ENCODE measurements at places on chromosomes 6 and 20.

- DNase-seq = no peak
These were observed 206.0 kb downstream of the ERMARD start for GRCh38 chr6:169957351-169957963.

- DNase-seq = no peak
These were observed 5.1 kb downstream of the HLA-E start for GRCh38 chr6:30494291-30494861.

DNA sequence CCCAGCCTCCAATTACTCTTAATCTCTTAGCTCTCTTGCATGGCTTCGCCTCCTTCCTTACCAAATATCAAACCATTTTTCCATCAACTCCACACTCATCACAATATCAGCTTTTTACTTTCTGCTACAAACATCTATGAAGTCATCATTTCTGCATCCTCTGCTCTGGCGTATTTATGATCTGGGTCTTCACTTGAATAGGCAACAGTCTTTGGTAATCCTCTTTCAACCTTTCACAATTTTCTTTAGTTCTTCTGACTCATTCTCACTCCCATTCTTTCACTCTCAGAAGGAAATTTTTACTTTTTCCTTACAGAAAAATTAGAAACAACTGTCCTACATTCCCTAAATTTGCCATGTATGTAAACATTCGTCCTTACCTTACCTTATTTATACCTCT is 522.4 kb downstream of the HDGFL1 start:
- no peak for DNase-seq

DNA sequence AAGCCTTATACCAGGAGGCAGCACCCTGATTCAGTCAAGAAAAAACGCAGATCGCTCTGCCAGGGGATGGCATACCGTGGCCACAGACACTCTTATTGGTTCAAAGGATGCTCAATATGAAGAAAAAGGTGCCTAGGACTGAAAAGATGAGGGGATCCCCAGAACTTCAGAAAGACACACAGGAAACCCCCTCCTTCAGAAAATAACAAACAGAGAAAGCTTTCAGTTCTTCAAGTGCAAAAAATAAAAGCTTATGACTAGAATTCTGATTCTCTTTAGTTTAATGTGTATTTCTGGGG is 17.7 kb upstream of the MYB start:
- DNase-seq = no peak

DNA sequence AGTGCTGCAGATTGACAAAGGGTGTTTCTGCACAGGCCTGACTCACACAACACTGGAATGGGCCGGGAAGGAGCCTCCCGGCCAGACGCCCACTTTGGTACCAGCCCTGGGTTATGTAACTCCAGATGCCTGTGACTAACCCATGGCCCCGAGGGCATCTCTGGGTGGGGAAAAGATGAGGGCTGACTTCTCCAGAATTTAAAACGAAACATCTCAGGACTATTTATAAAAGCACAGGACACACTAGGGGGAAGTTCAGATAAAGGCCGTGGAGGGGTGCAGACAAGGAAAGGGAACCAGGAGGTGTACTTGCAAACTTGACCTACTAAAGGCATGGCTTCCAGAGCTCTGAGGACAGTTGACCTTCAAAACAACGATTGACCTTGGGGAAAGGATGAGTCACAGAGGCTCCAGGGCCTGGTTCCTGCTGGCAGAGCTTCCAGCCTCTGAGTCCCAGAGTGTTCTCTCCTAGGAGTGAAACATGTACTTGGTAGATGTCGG is 196.9 kb downstream of the NFATC2 start:
- no peak for DNase-seq

- no peak for DNase-seq
These were observed 188.3 kb downstream of the BMP7 start for GRCh38 chr20:57078116-57078515.

- no peak for DNase-seq
These were observed 84.6 kb downstream of the MAFB start for GRCh38 chr20:40604416-40604815.

GRCh38 chr6:11974089-11974488 is 38.0 kb upstream of the HIVEP1 start:
- no peak for DNase-seq

- no peak for DNase-seq
These were observed 252.0 kb upstream of the RIN2 start for GRCh38 chr20:19506021-19506420.

DNA sequence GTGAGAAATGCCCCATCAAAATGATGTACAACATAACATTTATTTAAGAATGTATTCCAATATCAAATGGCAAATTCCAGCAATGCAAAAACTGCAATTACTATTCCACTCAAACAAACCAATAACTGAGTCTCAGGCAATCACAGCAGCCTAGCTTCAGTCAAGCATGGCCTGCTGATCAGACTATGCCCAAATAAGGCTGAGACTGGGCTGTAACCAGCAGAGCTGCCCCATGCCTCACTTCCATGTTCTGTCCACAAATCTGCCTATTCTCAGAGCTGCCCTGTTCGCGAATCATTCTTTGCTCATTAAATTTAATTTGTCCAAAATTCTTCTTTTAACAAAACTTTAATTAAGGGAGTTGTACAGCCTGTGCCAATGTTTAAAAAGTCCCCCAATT is 155.4 kb downstream of the FNDC1 start:
- DNase-seq = no peak

DNA sequence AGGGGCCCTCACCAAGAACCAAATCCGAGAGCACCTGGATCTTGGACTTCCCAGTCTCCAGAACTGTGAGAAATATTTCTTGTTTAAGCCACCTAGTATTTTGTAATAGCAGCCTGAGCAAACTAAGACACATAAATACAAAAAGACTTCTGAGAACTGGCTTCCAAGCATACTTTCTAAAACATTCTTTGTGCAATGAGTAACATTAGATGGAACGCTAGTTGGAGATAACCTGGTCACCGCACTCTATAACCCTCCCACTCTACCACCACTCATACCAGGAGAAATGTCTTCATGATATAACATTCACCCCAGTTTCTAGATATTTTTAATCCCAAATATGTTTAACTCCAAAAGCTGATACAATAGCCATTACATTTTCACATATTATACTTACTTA is 169.5 kb upstream of the THEMIS start:
- DNase-seq = no peak

GRCh38 chr20:10429443-10429981 is 4.5 kb downstream of the MKKS start:
- DNase-seq = no peak

GRCh38 chr6:26295691-26296555 is 69.1 kb upstream of the BTN3A2 start:
- DNase-seq = no peak

DNA sequence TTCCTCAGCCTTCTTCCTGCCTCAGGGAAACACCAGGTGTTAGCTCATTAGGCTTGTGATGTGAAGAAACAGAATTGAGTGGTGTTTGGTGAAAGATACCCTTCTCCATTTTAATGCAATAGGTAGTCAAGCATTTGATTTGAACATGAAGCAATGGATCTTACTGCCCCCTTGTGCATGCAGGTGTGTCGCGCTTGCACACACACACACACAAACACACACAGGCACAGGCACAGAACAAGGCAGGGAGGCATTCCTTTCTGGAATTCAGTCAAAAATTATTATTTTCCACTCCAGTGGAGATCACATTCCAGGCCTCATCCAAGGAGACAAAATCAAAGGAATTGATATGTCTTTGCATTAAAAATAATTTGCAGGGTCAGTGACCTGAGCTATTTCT is 667.0 kb upstream of the MARCKS start:
- DNase-seq = no peak

GRCh38 chr6:53737746-53738145 is 57.1 kb upstream of the LRRC1 start:
- DNase-seq = no peak

DNA sequence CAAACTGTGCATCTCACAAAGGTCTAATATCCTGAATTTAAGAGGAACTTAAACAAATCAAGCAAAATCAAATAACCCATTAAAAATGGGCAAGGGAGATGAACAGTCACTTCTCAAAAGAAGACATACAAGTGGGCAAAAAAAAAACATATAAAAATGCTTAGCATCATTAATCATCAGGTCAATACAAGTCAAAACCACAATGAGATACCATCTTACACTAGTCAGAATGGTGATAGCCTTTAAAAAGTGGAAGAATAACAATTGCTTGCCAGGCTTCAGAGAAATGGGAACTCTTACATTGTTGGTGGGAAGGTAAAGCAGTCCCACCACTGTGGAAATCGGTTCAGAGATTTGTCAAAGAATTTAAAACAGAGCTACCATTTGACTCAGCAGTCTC is 646.7 kb upstream of the PTCHD4 start:
- DNase-seq = no peak

GRCh38 chr6:138371452-138371711 is 6.3 kb upstream of the SMIM28 start:
- no peak for DNase-seq

DNA sequence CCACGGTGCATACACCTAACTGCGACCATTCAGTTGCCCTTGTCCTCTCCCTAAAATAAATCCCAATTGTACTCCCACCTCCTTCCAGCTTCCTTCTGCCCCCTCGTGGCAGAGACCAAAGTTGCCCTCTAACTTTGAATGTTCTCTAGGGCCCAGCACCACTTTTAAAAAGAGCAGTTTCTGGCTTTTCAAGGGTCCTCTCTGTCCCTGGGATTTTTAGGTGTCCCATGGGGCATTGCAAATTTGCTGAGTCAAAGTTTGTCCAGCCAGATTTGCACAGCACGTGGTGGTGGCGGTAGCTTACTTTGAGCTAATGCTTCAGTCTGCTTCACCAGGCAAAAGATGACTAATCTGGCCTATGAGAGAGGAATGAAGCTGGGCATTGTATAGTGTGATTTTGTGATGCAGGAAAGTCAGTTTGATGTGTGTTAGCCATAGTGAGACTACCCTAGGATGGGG is 100.2 kb downstream of the PERP start:
- DNase-seq = no peak

DNA sequence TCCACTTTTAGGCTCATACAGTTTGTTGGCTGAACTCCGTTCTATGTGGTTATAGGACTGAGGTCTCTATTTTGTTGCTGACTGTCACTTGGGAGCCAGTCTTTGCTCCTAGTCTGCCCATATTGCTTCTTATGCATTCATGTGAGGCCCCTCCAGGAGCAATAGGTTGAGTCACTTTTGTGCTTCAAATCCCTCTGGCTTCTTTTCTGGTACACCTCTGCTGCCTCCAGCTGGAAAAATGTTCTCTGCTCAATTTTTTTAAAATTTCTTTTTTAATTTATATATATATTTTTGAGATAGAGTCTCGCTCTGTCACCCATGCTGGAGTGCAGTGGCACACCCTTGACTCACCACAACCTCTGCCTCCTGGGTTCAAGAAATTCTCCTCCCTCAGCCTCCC is 42.7 kb upstream of the NOX3 start:
- no peak for DNase-seq

DNA sequence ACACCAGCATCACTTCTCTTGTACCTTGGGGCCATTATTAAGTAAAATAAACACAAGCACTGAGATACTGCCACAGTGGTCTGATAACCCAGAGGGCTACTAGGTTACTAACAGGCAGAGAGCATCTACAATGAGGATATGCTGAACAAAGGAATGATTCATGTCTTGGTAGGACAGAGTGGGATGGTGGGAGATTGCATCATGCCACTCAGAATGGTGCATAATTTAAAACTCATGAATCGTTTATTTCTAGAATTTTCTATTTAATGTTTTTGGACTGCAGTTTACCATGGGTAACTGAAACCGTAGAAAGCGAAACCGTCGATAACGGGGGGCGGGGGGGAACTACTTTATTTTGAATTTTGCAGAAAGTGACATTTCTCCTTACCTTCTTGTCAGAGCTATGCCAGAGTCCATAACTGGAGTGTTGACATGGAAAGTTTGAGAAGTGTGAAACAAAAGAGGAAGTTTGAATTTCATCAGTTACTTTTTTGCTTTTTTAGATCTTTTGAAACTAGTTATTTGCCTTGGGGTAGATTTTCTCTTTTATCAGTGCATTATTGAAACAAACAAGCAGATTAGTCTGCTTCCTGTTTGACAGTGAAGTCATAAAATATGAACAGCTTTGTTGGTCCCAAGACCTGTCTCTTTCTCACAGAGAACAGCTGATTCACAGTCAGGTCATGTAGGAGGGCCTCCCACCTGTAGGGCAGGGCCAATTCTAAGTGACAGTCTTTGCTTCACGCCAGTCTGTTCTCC is 124.9 kb downstream of the KLHL32 start:
- no peak for DNase-seq

DNA sequence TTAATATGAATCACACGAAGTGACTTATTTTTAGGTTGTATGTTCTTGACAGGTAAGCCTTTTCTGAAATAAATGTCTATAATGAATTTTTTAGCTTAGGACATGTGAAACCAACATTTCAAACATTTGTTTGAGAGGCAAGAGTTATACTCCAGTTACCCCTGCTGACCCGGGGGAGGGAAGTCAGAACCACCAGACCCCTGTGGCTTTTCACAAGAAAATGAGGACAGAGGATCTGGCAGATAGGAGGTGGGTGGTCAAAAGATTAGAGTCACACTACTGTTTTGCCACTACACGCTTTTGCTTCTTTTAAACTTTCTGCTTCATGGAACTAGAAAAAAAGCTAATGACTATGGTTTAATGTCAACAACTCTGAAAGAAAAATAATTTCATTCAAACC is 27.5 kb upstream of the ADGRF4 start:
- no peak for DNase-seq

DNA sequence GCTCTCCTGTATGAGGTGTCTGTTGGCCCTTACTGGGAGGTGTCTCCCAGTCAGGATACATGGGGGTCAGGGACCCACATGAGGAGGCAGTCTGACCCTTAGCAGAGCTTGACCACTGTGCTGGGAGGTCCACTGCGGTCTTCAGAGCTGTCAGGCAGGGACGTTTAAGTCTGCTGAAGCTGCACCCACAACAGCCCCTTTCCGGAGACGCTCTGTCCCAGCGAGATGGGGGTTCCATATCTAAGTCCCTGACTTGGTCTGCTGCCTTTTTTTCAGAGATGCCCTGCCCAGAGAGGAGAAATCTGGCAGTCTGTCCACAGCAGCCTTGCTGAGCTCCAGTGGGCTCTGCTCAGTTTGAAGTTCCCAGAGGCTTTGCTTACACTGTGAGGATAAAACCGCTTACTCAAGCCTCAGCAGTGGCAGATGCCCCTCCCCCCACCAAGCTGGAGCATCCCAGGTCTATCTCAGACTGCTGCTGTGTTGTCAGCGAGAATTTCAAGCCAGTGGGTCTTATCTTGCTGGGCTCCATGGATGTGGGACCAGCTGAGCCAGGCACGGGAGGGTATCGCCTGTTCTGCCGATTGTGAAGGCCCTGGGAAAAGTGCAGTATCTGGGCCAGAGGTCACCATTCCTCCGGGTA is 36.3 kb upstream of the IBTK start:
- DNase-seq = no peak

- DNase-seq = no peak
These were observed 85.5 kb upstream of the HS3ST5 start for GRCh38 chr6:114428341-114428740.

DNA sequence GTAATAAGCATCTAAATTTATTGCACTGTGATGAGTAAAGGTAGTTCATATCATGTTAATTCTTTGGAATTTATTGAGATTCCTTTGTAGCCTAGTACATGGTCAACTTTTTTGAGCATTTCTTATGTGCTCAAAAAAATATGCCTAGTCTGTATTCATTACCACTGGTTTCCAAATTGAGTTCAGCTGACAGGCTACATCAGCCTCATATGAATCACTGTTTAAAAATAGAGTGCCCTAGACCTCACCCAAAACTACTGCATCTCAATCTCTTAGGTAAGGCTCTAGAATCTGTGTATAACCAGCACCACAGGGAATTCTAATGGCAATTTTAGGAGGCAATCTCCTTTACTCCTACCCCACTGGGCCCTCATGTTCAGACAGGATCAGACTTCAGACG is 16.7 kb upstream of the FOXF2 start:
- DNase-seq = no peak

- DNase-seq = no peak
These were observed 186.3 kb downstream of the EDN1 start for GRCh38 chr6:12476484-12476883.

Data from NCI-H1048 (cell line).